Stimulated activated CD4-positive, alpha-beta T cell treated with anti-CD3 and anti-CD28 coated beads, Interleukin-15, amount 100 ng/mL, for 1 hour (primary cell): ENCODE measurements at places on chromosomes 7 and 10.

- no peak for DNase-seq
Observed at GRCh38 chr10:116452338-116452720, 24.7 kb downstream of the PNLIPRP3 start.

DNA sequence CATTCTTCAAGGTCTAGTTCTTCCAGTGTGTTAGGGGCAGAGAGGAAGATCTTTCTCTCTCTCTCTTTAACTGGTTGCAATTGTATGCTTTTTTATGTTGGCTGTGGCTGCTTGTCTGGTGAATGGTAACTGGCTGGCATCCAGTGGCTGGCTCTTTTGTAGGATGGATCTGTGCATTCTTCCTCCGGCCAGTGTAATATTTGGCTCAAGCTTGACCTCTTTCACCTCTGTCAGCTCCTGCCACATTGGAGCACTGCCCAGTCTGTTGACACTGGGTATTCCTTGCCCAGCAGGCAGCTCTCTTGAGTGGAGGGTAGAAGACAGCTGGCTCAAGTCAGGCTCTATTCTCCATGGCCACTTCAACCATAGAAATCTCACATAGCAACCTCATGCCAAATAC is 528.3 kb downstream of the PHTF2 start:
- no peak for DNase-seq

DNA sequence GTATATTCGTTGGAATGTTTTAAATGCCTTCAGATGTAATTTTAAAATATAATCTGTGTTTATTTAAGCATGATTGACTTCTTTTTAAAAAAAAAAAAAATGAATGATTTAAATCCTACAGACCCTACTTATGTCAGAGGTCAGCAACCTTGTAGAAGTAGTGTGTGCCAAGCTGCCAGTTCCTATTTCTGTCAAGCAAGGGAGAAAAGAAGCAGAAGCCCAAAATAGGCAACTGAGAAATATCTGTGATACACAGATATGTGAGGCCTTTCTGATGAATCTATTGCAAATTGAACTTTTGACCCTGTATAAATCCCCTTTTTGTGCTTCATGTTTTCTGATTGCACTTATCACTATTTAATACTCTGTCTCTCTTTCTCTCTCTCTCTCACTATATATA is 199.5 kb downstream of the LRRN3 start:
- no peak for DNase-seq

DNA sequence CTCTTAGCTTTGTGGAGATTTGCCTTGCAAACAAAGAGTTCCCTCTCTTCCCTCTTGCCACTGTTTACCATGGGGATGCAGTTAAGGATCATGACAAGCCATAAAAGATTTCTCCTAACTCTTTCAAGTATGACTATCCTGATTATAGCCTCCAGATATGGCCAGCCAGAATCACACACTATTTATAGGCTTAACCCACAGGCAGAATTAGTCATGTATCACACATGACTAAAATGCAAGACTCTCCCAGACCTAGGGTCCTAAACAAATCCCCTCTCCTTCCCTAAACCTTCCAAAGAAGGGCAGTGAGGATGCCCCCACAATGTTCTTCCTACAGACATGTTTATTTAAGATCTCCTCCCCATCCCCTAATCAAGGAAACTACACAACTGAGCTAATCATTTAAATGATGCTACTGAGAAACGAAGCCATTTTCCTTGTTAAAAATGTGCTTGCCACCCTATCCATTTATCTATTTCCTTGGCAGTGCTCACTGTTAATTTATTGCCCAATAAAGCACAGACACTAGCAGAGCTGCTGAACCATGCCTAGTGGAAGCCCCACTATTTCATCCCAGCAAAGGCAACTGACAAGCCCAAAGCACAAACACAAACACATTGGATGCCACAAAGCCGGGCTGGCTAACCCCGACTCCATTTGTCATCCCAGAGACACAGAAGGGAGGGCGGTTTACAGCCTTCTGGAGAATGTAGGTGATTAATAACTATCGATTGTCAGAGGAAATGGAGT is 363.4 kb downstream of the KCNMA1 start:
- DNase-seq, result no peak

DNA sequence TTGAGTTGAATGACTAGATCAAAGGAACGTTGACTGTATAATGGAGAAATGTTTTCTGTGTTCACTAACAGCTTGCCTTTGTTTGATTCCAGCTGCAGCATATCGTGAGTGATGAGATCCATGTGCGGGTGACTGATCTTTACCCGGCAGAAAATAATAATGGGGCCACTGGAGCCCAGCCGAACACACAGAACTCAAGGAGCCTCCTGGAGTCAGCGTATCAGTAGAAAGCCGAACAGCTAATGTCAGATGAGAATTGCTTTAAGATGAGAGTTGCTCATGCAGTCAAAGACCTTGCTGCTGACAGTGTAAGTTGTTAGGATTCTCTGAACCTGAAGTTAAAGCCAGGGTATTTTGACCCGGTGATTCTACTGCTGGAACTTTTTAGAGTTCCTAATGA is 34.3 kb upstream of the MTPAP start:
- DNase-seq, result no peak

DNA sequence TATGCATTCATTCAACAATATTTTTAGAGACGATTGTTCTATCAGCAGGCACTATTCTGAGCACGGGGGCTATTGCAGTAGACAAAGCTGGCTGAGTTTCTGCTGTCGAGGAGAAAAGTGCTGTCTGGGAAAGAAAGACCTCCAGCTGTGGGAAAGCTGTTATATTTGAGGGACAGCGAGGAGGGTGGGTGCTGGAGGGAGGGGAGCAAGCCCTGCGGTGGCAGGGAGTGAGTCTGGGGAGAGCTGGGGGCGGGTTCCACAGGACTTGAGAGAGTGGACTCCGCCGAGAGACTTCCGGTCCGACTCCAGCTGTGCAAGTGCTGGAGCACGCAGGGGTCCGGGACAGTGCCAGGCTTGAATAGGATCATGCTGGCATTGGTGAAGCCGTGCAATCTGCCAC is 602.1 kb upstream of the FOXK1 start:
- DNase-seq, result no peak

GRCh38 chr10:35422228-35422627 is 85.9 kb downstream of the CCNY start:
- DNase-seq, result no peak

GRCh38 chr7:156474241-156474743 is 166.3 kb upstream of the RNF32 start:
- no peak for DNase-seq

- DNase-seq, result no peak
Observed at GRCh38 chr7:53541475-53541874, 506.0 kb downstream of the POM121L12 start.

DNA sequence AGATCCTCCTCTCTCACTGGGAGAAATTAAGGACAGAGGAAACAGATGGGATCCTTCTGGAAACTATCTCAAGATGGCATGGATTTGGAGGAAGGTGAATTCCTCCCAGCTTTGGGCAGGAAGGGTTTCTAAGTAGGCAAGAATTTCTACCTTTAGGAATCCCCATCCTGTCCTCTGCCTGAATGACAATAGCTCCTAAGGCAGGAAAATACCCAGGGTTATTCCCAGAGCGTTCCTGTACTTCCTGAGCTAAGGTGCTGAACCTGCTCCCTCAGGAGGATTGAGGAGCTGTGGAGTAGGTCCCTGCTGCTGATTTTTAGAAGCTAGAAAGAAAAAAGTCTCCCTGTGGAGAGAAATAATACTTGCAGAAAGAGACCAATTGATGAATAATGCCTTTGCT is 568 bp downstream of the MGAM2 start:
- no peak for DNase-seq

DNA sequence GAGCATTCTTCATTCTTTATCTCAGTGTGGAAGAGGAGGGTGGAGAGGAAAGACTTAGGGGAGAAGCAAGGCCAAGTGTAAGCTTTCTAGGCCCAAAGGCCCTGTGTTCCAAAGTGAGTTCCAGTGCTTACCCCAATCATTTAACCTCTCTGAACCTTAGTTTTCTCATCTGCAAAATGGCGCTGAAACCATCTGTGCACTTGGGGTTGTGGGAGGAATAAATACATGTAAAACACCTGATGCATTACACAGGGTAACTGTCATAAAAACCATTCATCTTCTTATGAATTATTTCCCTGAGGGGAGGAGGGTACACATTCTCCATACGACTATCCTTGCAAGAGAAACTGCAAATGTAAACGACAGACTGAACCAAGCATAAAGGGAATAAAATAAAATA is 19.0 kb downstream of the PIK3AP1 start:
- no peak for DNase-seq

- DNase-seq, result no peak
Observed at GRCh38 chr7:6578114-6579084, 1.1 kb downstream of the ZDHHC4 start.

- DNase-seq, result no peak
Observed at GRCh38 chr10:117264782-117265181, 23.9 kb downstream of the SLC18A2 start.

GRCh38 chr10:68155615-68156210 is 46.4 kb downstream of the MYPN start:
- no peak for DNase-seq

GRCh38 chr7:148962823-148963582 is 65.3 kb downstream of the PDIA4 start:
- peak; percentile 43 for DNase-seq

GRCh38 chr7:122902751-122903495 is 16.7 kb upstream of the CADPS2 start:
- no peak for DNase-seq

DNA sequence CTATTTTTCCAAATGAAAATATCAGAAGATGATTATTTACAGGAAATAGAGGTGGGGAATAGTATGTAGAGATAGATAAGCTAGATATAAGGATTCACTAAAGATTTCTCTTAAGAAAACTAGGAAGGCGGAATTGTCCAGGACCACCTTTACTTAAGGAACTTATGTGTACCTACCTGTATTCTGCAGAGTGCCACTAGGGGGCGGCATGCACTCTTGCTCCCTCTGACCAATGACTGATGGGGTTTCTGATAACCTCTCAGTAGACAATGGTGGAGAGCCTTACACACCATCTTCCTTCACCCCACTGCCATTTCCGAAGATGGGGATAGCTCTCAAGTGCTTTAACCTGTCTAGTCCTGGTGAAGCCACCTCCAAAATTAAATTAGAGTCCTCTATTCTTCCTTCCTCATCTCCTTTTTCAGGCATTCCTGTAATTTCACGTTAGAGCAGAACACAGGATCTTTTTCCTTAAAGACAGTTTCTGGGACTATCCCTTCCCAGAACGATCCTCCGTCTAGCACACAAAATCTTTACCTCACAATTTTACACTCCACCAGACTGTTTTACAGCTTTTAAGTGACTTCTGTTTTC is 453.1 kb downstream of the SORCS1 start:
- no peak for DNase-seq

DNA sequence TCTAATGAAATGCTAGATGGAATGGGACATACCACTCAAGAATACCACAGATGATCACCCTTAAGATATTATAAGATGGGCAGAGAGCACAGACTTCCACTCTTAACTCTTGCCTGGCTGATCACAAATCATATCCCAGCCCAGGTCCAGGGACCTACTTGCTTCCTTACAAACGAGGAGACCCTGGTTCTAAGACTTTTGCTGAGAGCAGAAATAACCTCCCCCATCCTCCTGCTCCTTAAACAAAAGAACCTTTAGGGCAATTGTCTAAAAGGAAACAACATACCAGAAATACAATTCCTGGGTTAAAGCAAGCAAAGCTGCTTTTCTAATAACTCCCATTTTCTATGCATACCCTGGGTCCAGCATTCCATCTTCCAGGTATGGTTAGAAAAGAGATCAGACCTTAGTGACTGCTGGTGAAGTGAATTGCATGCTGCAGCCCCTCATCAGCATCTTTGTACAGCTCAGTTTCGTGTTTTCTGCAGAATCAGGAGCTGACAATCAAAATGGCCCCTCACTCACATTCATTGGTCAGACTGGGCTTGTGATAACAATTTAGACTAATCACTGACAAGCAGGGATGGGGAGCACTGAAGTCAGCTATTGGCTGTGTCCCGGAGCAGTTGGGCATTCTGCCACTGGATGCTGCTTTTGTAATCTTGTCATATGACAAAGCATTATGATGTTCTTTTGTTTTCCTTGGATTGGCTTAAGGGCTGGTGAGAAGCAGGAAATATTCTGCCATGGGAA is 14.6 kb downstream of the IFIT3 start:
- DNase-seq, result no peak

DNA sequence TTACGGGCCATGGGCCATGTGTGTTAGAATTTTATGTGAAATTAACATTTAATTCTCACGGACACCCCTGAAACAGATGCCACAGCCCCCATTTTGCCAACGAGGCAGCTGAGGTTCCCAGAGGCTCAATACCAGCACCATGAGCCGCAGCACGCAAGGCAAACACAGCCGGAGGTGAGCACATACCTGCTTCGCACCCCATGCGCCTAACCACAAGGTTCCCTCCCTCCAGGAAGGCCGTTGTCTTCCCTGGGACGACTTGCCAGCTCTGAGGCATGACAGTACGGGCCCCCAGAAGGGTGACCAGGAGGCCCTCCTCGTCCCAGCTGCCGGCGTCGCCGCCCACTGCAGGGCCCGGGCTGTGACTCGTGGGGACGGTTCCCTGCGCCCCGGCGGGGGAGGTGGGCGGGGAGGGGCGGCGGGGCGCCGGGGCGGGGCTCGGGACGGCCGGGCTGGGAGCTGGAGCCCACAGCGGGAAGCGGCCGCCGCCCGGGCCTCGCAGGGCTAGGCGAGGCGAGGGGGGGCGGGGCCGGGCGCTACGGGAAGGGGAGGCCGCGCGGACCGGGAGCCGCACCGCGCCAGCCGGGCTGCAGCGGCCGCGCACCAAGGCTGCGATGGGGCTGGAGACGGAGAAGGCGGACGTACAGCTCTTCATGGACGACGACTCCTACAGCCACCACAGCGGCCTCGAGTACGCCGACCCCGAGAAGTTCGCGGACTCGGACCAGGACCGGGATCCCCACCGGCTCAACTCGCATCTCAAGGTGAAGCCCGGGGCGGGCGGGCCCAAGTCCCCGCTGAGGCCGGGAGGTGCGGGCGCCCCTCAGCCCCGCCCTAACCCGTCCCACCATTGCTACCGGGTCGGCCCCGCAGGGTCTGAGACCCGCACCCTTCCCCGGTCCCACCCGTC is at the start of gene CAV2:
Gene CAV2 (plus strand): TSS at position 571 of the 910 bp plus-strand sequence. CDS start 44 bp downstream, at position 615.
- no peak for DNase-seq

DNA sequence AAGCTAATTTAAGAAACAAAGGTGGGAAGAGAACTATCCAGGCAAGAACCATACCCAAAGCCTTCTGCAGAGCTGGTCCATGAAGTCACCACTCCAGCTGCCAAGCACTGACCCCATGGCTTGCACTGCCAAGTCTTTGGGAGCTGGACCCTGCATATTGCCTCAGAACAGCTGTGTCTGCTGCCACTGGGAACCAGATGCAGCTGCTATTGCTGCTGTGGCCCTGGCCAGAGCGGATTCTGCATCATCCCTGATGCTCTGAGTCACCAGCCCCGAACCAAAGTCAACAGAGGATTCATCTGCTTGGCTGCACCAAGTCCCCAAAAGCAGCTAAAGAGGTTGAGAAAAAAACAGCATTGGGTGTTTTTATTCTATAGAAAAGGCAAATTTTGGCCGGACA is 39.2 kb upstream of the GSAP start:
- DNase-seq, result no peak

- no peak for DNase-seq
Observed at GRCh38 chr7:151312831-151313809, 28.5 kb upstream of the NUB1 start.

- DNase-seq, result no peak
Observed at GRCh38 chr7:133761443-133761842, 365.7 kb upstream of the LRGUK start.
